ENCODE measurements at places on chromosomes 12 and 14.

DNA sequence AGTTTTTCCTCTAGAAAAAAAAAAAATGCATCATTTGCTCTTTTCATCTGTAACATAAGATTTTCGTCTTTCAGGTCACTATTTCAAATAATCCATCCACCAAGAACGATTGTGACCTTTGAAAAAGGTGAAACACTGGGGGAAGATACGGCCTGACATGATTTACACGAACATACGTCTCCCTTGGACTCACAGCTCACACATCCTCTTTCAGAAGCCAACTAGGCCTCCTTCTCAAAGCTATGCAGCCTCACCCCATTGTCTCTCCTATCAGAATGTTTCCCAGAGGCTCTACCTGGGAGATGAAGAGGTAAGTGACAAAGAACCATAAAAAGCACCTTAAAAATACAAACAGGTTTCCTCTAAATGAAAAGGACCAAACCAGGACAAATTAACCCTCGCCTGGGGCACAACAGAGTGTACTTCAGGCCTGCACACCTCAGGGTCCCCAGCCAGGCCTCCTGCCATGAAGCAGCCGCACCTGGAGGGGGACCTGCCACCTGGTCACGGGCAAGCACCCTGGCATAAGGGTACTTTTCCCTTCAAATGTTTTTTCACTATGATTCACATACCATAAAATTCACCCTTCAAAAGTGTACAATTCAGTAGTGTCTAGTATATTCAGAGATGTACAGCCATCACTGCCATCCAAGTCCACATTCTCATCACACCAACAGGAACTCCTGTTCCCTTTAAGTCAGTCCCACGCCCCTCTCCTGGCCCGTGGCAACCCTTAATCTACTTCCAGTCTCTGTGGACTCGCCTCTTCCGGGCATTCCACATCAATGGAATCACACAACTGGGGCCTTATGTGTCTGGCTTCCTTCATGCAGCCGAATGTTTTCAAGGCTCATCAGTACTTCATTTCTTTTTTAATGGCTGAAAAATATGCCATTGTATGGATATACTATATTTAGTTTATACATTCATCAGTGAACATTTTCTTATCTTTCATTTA, 5.4 kb downstream of the SLC15A4 start:
- no peak for DNase-seq

GRCh38 chr12:119796292-119796691, 80.8 kb downstream of the CIT start:
- DNase-seq: no peak

DNA sequence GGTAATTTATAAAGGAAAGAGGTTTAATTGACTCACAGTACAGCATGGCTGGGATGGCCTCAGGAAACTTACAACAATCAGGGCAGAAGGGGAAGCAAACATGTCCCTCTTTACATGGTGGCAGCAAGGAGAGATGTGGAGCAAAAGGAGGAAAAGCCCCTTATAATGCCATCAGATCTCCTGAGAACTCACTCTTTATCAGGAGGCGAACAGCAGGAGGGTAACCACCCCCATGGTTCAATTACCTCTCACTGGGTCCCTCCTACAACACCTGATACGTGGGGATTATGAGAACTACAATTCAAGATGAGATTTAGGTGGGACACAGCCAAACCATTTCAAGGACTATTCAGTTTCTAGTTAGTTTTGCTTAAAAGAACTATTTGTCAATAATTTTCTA, 453.3 kb downstream of the C12orf50 start:
- DNase-seq: no peak

DNA sequence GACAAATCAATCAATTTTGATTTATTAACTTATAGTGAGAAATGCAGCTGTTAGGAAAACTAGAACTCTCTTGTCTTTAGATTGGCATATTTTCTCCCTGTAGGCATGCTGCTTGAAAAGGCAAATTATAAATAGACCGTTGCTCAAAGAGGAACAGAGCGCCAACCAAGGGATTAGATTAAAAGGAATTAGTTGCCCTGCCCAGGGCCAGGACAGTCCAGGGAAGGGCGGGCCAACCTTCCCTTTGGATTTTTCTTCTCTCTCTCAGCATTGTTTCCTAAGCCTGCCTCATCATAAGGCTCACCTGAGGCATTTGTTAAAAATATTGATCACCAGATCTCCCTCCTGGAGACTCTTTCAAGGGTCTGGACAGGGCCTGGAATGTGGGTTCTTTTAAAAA, 8.6 kb downstream of the CIPC start:
- DNase-seq: no peak

- DNase-seq: peak; percentile 68
Measured at GRCh38 chr14:57390806-57391516, 575 bp downstream of the NAA30 start.

DNA sequence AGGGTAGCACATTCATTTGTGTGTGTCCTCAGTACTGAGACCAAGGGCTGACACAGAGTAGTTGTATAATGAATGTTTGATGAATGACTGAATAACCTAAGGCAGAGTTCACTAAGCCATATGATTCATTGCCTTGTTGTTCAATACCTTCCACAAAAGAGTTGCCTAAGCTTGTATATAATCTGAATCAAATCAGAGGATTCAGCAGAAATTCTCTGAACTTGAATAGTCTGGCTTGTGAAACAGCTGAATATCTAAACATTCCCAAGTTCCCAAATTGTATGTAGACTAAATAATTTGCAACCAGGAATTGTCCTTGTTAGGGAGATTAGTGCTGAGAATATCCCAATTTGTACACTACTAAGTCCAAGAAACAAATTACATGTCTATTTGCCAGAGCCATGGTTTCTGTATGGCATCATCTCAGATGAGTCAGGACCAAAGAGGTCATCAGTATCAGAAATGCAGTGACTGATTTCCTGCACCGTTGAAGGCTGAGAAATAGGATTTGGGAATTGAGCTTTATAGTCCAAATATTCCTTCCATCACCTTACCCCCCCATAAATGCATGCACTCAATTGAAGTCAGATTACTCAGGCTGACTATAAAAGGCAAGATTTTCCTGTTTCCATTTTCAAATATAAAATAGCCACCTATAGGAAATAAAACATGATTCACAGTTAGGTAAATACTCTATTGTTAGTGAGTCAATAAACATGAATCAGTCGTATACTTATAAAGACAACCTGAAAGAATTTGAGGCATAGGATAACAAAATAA, 168.7 kb downstream of the PHLDA1 start:
- DNase-seq: no peak

DNA sequence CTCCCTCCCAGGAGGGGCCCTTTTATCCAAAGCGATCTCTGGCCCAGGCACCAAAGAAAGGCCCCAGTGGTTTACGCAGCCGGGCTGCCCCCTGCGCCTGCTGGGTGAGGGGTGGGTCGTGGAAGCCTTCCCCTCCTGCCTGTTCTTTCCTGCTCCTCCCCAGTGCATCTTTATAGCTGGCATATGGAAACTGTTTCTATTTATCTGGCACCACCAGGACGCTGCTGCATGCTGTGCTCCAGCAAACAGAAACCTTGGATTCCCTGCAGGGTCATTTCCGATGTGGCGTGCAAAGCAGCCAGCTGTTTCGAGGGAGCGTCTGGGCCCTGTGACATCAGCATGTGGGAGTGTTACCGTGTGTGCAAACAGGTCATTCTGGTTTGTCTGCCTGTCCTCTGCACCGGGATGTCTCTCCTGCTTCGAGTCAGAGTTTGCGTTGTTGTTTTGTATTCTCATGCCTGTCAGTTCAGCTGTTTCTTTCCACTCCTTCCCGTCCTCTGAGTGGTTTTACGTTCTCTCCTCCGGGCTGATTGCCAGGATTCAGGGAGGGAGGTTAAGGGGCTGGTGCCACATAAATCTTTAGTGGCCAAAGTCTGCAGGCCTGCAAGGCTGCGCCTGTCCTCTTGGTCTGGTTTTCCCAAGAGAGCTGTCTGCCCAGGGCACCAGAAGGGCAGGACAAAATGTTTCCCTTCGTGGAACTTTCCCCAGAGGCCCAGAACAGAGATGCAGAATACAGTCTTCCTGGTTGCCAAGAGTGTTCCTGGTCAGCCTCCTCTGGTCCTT, 24.6 kb downstream of the TPCN1 start:
- no peak for DNase-seq

- DNase-seq: no peak
Measured at GRCh38 chr12:110844551-110845338, 2.0 kb upstream of the CCDC63 start.

GRCh38 chr12:32151086-32151485, 44.4 kb downstream of the BICD1 start:
- DNase-seq: no peak
